ENCODE measurements at places on chromosomes 2 and 18.

- no peak for ATAC-seq
Measured at GRCh38 chr2:26976237-26976636, 5.8 kb downstream of the MAPRE3 start.

DNA sequence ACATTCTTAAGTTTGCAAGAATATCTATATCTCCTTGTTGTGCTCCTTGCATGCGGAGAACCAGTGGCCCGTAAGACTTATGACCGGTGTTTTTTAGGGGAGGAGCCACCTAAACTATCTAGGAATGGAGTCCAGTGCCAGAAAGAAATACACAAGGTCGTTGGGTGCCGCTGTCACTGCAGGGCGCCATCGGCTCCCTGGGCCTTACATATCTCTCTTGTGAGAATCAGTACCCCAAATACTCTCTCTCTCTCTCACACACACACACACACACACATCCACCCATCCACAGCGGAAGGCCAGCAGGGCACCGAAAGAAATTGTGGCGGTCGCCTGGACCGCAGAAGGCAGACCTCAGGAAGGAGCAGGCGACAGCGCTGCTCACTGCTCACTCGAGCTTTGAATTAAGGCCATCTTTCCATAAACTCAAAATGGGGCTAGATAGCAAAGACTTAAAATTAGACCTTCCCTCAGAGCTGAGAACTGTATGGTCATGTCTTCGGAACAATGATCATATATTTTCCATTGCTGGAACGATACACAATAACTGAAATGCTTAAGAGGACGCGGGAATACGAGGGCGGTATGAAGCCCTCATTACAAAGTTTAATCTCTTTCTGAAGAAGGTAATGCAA, 10.4 kb downstream of the NR4A2 start:
- no peak for ATAC-seq

GRCh38 chr2:181991171-181991885, 5.7 kb downstream of the PPP1R1C start:
- ATAC-seq = no peak

GRCh38 chr18:45254709-45255082, 360.6 kb upstream of the SLC14A2 start:
- peak; percentile 88 for ATAC-seq

GRCh38 chr2:11154016-11154922, 998 bp upstream of the SLC66A3 start:
- no peak for ATAC-seq

All from motor neuron (in vitro differentiated cells).